ENCODE measurements at places on chromosomes 11 and 22.

DNA sequence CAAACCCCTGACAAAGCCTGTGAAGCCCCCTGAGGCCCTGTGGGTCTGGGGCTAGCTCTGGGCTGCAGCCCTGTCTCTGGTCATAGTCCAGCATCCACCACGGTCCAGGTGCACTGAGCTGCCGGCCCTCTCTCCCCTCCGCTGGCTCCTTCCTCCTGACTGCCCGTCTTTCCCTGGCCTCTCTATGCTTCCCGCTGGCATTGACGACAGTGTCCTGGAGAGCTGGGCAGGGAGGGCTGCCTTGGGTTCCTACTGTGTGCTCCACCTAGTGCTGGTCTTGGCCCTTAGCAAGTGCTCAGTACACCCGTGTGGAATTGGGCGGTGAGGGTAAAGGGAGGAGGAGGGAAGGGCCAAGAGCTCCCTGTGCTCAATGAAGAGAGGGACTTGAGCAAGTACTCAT is 868 bp upstream of the MYEOV start:
- DNase-seq: no peak

GRCh38 chr22:22452996-22453686 is 55.4 kb downstream of the ZNF280B start:
- no peak for DNase-seq

GRCh38 chr11:118045191-118045590 is 31.7 kb upstream of the TMPRSS4 start:
- DNase-seq: no peak

DNA sequence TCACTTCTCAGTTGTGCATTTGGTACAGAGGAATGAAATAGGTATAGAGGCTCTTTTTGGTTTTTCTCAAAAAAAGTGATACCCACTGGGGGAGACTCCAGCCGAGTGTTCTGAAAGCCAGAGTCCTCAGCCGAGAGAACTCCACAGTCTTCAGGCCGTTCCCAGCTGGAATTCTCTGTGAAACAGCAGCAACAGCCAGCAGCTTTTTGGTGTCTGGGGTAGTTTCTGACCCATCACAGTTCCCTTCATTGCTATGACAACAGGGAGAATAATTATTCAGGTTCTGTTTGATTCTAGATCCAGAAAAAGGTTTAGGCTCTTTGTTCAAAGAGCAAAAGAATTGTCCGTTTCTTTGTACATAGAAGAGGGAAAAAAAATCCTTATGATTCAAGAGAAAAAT is 84.6 kb downstream of the C22orf31 start:
- no peak for DNase-seq

DNA sequence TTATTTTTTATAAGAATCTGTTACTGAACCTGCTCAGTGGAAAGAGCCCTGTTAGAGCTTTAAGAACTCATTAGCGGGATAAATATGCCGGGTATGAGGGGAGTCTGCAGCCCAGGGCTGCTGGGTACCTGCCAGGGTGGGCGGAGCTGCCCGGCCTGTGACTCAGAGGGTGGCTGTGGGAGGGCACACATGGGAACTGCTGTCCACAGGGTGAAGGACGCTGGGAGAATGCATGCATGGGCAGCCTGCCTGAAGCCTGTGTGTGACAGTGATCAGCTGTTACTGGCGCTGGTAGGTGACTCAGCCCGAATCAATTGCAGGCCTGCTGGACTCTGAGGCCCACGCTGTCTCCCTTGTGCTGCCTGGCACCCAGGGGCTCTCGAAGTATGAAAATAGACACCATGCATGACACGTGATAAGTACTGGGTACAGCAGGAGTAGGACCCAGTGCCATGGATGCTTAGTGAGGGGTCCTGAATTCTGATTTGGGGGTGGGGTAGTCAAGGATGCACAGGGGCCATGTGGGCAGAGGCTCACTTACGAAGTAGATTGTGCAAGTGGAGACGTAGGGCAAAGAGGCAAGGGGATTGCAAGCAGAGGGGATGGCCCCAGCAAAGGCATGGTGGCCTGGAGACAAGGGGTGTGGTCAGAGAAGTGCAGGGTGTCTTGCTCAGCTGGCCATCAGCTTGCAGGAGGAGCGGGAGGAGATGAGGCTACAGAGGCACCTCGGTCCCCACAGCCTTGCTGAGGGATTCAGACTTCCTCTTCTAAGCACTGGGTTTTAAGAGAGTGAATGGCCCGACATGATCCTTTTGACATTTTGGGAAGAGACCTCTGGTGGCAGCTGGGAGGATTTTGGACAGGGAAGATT is 36.5 kb downstream of the GRIK4 start:
- no peak for DNase-seq

DNA sequence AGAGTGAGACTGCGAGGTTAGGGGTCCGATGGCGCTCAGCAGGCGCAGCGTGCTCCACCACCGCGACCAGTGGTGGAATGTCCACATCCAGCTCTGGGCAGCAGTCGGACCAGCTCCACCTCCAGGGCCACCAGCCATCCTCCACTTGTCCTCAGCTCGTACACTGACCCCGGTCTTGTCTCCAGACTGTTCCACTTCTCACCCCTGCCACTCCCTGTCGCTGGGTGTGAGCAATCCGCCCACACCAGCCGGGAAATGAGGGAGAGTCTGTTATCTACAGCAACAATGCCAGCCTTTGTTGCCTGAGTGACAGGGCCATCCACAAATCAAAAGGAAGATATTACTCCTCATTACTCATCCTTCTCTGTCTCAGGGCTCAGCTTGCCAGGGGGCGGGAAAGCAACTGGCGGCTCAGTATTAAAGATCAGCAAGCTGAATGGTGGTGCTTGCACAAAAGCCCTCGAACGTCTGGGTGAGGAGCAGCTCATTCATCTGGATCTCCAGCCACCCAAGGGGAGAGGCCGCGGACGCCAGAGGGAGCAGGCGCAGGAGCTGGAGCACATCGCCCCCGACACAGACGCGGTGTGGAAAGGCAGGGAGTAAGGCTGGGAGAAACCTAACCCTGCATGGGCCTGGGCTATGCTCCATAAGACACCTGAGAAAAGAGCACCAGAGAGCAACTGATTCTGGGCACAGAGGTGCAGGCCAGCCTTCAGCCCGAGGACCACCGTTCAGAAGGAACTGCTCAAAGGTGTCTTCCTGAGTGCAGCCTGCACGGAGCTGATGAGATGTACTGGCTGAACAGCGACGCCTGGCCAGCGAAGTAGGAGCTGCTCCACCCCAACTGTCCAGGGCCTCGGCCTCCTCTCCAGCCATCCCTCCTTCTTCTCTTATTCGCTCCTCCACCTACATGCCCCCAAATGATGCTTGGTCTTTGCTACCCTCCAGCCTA is 21.9 kb downstream of the IGSF9B start:
- no peak for DNase-seq

GRCh38 chr22:24803064-24803542 is 2.9 kb upstream of the SGSM1 start:
- peak; percentile 40 for DNase-seq

- no peak for DNase-seq
These were observed 134.9 kb downstream of the RBFOX2 start for GRCh38 chr22:35893698-35894097.
